ENCODE measurements at places on chromosomes 11 and 22.

DNA sequence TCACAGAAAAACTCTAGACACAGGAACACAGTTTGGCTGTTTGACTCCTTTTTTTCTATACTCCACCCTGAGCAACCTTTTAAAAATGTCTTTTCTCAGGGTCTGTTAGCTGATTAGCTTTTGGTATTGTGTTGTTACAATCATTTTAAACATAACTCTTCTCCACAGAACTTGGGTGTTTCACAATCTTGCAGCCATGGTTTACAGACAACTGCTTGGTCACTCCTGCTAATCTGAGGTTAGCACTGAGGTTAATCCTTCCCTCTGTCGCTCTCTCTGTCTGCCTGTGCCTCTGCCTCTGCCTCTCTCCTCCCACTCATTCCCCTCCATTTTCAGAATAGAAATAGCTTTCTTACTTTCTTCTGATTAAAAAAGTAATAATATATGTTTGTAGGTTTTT, 62.4 kb upstream of the ZBED5 start:
- peak; percentile 94 for DNase-seq

GRCh38 chr22:22959147-22959827, 71.7 kb downstream of the IGLL5 start:
- DNase-seq, result peak; percentile 77

DNA sequence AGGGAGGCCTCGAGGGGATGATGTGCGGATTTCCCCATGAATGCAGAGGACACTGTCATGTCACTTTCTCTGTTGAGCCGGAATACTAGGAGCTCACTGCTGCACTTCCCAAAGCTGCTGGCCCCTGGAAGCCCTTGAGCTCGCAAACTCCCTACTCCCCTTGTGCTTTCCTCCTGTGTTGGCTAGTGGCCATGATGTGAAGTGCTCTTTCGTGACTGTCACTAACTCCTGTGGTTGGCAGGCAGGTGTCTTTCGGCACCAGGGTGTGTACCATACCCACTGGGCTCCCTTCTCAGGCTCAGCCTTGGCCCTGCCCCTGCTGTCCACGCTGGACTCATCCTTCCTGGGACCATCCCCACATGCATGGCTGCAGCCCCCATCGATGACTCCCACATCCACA, 86.2 kb downstream of the BTBD10 start:
- no peak for DNase-seq

DNA sequence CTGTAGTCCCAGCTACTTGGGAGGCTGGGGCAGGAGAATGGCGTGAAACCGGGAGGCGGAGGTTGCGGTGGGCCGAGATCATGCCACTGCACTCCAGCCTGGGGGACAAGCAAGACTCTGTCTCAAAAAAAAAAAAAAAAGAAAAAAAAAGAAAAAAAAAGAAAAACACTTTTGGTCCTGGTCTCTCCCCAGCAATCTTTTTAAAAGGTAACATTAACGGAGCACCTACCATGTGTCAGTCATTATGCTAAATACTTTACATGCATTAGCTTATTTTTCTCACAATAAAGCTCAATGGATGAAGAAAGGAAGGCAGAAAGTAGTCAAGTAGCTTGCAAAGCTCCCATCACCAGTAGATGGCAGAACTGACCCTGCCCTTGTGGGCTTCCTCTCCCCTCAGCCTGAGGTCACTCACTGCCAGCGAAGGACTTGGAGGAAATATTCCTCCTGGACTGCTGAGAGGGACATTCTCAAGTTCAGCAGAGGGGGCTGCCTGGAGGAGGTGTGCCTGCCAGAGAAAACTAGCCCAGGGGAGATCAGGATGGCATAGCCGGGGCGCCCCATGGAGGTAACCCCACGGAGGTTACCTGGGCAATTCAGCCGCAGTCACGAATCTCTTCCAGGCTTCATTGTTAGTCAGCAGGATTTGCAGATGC, 15.5 kb downstream of the APOL3 start:
- DNase-seq, result peak; percentile 54

- peak; percentile 12 for DNase-seq
Observed at GRCh38 chr22:33023153-33023827, 34.9 kb downstream of the SYN3 start.

- peak; percentile 78 for DNase-seq
Observed at GRCh38 chr11:123707606-123708205, 33.8 kb downstream of the ZNF202 start.

GRCh38 chr11:107044503-107044902, 26.2 kb upstream of the GUCY1A2 start:
- peak; percentile 20 for DNase-seq

GRCh38 chr11:79822766-79823165, 381.9 kb upstream of the TENM4 start:
- DNase-seq, result no peak

GRCh38 chr22:46081831-46082210, 68.5 kb upstream of the PPARA start:
- no peak for DNase-seq

- DNase-seq, result no peak
Observed at GRCh38 chr11:115891581-115891980, 387.4 kb upstream of the CADM1 start.

- DNase-seq, result no peak
Observed at GRCh38 chr11:76230392-76230791, 24.1 kb upstream of the WNT11 start.

- DNase-seq, result peak; percentile 40
Observed at GRCh38 chr11:119091178-119091577, 6.5 kb downstream of the HMBS start.

DNA sequence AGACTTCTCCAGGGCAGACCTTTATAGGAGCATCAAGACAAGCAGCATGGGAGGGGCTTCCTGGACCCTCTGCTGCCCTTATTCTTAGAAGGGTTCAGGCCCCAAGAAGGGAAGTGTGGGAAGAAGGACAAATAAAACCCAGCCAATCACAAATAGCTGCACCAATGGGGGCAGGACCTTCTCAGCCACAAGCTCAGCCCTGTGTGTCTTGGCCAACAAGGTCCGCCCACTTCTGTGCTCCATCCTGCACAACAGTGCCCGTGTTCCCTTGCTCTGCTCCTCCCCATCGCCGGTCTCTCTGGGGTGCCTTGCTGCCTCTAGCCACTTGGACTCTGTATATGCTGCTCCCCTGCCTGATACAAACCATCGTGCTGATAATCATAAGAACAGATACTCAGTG, 86.1 kb downstream of the NAT10 start:
- no peak for DNase-seq

- DNase-seq, result peak; percentile 41
Observed at GRCh38 chr11:63020671-63021291, 5.1 kb upstream of the SLC22A8 start.

DNA sequence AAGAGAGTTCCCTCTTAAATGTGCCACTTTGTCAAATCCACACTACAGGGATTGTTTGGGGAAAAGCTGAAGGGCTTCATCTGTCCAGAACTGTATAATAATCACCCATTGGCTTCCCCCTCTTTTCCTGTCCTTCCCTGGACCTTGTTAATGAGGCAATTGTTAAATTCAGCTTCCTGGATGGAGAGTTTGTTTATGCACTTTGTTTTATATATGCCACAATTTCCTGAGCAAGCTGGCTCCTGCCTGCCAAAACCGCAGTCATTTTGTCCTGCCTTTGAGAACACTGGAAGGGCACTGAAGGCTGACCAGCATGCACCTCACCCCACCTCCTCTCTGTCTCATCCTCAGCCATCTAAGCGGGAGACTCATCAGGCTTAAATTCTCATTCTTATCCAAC, 86.2 kb downstream of the MSANTD4 start:
- no peak for DNase-seq

GRCh38 chr22:41425660-41426365, 20.8 kb downstream of the TOB2 start:
- DNase-seq, result no peak
